ENCODE measurements at places on chromosomes 13 and 19. TPM values are rescaled to one million over a fixed set of nuclear protein-coding genes. Genes with fewer than 3 reads are reported as not detected.

GRCh38 chr19:44476559-44477408, 23.5 kb downstream of the ZNF180 start:
- DNase-seq = peak; percentile 9

DNA sequence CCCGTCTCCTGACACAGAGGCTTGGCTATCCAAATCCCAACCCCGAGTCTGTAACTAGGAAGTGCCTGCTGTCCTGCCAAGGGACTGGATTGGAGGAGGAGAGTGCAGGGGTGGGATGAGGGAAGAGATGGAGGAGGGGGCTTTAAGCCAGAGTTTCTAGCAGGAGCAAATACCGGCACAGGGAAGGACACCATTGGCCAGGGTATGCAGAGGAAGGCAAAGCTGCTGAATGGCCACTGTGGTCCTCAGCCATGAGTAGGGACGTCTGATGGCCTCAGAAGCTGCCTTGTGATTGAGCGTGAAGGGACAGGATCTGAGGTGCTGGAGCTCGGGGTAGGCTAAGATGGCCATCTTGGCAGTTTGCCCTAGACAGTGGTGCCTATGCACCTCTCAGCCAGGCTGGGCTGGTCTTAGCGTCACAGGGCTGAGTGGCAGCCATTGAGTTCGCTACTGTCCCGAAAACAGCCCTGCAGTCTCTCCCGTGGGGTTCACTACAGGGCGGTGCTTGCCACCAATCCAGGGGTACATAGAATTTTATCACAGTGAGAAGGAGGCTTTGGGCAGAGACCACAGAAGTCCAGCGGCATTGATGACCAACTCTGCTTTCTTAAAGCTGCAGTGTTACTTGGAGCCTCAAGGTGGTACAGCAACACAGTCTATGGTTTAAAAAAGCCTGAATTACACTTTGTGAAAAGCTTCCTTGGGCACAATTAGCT, 61.8 kb downstream of the AKAP11 start:
- peak; percentile 48 for DNase-seq

DNA sequence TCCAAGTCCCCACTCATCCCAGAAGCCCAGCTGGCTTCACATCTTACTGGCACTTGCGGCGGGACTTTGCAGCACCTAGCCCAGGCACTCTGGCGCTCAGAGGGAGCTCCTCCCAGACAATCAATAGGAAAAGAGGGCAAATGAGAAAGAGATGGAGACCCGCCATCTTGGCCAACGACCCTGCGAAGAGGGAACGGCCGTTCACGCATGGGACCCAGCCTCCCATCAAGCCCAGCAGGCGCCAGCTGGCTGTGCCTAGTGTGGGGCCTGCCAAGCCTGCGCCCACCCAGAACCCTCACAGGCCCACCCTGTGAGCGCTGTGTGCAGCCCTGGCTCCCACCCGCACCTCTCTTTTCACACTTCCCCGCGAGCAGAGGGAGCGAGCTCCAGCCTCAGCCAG, 317.8 kb upstream of the SPRY2 start:
- no peak for DNase-seq

GRCh38 chr19:40341601-40342482, 6.4 kb downstream of the C19orf47 start:
- no peak for DNase-seq

- DNase-seq = peak; percentile 7
Observed at GRCh38 chr13:83452292-83452950, 429.9 kb downstream of the SLITRK1 start.

- DNase-seq = peak; percentile 90
Observed at GRCh38 chr19:50025794-50026549, at the start of gene ZNF473. Gene ZNF473, plus strand, starts transcription at chr19:50026005. Its CDS starts 5,078 bp downstream, at chr19:50031083.

DNA sequence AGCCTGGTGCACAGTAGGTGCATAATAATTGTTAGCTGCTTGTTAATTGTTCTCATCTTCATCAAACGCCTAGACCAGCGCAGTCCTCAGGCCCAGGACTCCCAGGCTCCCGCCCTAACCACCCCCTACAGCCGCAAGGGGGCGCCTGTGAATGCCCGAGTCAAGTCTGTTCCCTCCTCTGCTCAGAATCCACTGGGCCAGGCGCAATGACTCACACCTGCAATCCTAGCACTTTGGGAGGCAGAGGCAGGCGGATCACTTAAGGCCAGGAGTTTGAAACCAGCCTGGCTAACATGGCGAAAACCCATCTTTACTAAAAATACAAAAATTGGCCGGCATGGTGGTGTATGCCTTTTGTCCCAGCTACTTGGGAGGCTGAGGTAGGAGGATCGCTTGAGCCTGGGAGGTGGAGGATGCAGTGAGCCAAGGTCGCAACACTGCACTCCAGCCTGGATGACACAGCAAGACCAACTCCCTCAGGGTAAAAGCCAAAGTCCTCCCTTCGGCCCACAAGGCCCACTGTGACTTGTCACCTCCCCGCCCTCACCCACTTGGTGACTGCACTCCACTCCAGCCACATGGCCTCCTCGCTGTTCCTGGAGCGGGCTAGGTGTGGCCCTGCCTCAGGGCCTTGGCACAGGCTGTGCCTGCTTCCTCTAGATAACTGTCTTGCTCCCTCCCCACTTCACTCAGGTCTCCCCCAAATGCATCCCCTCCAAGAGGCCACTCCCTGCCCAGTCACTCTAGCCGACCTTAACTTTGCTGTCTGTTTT, 9.1 kb downstream of the ZNF653 start:
- peak; percentile 37 for DNase-seq

ACP5 gene
- total RNA-seq = 15.3 TPM

Measured in CD4-positive, alpha-beta T cell (primary cell).